ENCODE measurements at places on chromosomes 5 and 9.

GRCh38 chr5:76867827-76868693, 18.2 kb downstream of the S100Z start:
- DNase-seq: peak; percentile 38

- no peak for DNase-seq
These were observed 135.0 kb downstream of the DIRAS2 start for GRCh38 chr9:90507621-90508020.

DNA sequence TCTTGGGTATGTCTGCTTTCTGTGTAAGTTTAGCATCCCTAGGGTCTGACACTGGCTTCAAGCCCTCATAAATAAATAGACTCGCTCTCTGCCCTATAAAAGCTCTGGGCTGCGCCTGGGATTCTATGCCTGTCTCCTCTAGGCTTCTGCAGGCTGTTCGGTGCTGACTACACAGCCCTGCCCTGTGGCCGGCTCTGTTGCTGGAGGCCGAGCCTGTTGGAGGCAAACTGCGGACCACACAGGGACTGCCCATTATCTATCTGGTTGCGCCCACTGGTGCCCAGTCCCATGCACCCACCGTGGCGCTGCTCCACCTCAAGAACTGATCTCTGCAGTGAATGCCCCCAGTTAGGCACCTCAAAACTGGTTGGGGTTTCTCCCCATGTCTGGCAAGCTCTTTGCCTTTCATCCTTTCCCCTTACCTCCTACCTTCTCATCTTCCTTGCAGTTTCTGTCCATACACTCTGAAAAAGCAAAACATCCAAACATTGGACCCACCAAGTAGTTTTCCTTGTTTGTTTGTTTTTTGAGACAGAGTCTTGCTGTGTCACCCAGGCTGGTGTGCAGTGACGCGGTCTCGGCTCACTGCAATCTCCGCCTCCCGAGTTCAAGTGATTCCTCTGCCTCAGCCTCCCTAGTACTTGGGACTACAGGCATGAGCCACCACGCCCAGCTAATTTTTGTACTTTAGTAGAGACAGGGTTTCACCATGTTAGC, 207.2 kb downstream of the ERCC6L2 start:
- DNase-seq: no peak

DNA sequence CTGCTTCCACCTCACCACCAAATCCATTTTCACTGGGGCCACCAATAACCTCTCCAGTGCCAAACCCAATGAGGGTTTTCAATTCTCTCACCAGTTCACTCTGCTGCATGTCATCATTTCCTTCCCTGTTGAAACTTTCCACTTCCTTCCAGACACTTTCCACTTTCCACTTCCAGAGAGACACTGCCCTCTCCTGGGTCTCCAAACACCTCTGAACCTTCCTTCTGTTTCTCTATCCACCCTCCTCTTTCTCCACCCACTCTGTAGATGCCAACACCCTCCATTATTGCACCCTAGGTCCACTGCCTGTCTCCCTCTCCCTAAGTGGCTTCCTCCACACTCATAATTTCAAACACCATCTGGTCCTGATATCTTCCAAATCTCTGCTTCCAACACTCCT, 39.6 kb downstream of the PDE6A start:
- no peak for DNase-seq

- no peak for DNase-seq
These were observed 652.3 kb upstream of the FTMT start for GRCh38 chr5:121199216-121199999.

All from activated effector memory CD4-positive, alpha-beta T cell treated with Interleukin-2 at 50 U/mL for 16 hours (primary cell).